Renal pelvis (tissue), 12 donors: ENCODE measurements at places on chromosomes 2 and 18. TPM values are rescaled to one million over a fixed set of nuclear protein-coding genes. Genes with fewer than 3 reads are reported as not detected.

TMEM37 gene
- 71.8 TPM for polyA plus RNA-seq

MC2R gene
- polyA plus RNA-seq, result not detected

DNA sequence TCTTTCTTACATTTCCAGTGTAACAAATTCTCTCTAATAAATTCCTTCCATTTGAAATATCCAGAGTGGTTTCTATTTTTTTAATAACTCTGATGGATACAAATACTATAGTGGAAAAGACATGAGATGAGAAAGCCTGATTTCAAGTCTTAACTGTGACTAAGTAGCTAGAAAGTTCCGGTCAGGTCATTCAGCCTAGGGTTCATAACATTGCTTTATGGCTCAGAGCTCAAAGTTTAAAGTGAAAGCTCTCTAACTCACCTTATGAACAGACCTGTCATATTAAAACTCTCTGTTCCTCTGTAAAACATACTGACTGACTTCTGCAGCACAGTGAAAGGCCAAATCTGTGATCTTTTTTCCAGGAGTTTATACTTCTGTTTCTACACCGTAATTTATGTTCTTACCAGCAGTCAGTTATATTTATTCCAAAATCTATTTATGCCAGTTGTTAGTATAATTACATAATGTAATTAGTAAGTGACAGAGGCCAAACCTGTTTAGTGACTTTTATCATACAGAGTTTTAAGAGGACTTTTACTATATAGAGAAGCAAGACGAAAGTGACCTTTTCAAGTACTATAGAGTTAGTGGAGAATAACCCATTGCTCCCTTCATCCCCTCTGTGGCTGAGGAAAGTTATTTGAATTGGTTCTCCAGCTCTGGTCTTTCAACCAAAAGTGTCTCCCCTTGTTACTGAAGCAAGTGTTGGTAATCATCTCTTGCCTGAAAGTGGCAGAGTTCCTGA lies 118.8 kb upstream of the PDE1A start:
- DNase-seq, result no peak

DNA sequence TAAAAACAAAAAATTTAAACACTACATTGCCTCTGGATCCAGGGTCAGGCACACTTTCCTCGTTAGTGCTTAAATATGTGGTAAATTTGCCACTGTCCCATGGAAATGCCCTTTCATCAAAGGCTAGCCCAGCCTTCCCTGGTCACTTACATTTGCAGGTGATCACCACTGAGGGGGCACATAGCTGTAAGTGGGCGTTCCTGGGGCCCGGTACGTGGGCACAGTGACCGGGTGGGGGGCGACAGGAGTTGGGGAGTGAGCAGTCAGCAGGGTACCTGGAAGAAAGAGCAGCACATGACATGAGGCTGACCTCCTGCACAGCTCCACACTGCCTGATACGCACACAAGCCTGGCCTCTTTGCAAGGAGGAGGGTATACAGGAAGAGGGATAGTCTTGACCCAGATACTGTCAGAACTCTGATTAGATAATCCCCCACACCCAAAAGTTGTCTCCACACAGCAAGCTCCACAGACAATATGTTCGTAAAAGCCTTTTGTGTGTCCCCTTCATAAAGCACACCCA lies 40.5 kb downstream of the FAM168B start:
- no peak for DNase-seq

GRCh38 chr2:120300385-120300784 lies 45.6 kb upstream of the INHBB start:
- no peak for DNase-seq

GRCh38 chr2:167692191-167692590 lies 555.2 kb downstream of the STK39 start:
- no peak for DNase-seq

GRCh38 chr2:80968450-80968849 lies 663.9 kb upstream of the LRRTM1 start:
- no peak for DNase-seq

- DNase-seq, result no peak
Observed at GRCh38 chr2:54161660-54162424, 46.4 kb downstream of the ACYP2 start.

GRCh38 chr2:222568865-222569264 lies 87.0 kb downstream of the FARSB start:
- DNase-seq, result no peak

GRCh38 chr2:213923543-213923942 lies 487.3 kb upstream of the VWC2L start:
- no peak for DNase-seq

DNA sequence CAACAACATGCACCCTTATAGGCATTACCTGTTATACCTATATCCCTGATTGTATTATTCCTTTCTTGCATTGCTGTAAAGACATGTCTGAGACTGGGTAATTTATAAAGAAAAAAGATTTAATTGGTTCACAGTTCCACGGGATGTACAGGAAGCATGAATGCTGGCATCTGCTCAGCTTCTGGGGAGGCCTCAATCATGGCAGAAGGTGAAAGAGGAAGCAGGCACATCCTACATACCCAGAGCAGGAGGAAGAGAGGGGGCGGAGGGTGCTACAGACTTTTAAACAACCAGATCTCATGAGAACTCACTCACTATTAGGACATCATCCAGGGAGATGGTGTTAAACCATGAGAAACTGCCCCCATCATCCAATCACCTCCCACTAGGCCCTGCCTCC lies 191.7 kb upstream of the SPHKAP start:
- no peak for DNase-seq

GRCh38 chr2:168157926-168158325 lies 89.5 kb downstream of the STK39 start:
- no peak for DNase-seq

DNA sequence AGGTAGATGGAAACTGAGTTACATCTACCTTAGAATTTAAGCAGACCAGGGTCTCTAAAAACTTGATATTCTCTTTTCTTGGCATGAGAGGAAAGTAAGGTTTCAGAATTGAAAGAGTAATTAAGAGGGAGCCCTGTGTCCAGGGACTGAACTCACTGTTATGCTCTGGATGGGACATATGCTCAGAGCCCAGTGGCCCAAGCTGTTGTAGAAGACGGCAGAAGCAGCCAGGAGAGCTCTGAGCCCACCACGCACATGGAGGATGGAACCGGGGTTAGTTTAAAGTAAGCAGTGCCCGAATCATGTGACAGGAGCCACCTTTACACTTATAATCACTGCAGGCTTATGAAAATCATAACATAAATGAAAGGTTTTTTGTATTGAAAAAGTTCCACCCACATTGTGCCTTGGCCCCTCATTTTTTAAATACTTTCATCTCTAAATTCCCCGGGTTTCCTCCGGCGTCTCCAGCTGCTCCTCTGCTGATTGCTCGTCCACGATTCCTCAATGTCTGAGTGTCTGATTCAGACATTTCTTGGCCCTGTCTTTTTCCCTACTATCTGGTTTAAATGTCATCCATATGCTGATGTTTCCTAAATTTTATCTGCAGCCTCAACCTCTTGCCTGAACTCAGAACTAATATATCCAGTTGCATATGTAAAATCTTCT lies 36.1 kb upstream of the SPTBN1 start:
- no peak for DNase-seq

- no peak for DNase-seq
Observed at GRCh38 chr2:195552581-195552980, 104.4 kb upstream of the SLC39A10 start.
